ENCODE measurements at places on chromosomes 3 and 15.
A peak's percentile ranks its signal among the peaks of the same experiment; 100 is the strongest.

GRCh38 chr3:152595975-152596821, 238.7 kb upstream of the P2RY1 start:
- peak; percentile 33 for DNase-seq

DNA sequence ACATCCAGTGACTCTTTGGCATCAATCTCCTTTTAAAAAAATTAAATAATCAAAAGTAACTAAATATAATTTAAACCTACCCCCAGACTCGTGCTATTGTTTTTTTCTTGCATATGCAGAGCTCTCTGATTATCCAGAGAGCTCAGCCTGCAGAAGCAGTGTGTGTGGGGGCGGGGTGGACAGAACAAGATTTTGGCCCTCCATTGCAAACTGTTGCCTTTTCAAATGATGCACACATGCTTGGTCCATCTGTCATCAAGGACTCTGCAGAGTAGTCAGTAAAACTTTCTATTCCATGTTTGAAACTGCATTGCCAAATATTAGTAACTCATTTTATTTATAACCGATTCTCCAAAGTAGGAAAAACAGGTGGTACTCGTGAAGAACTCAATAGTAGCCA, 28.6 kb upstream of the STXBP5L start:
- no peak for DNase-seq

GRCh38 chr3:126212620-126213378, 32.4 kb upstream of the ALDH1L1 start:
- peak; percentile 13 for DNase-seq

DNA sequence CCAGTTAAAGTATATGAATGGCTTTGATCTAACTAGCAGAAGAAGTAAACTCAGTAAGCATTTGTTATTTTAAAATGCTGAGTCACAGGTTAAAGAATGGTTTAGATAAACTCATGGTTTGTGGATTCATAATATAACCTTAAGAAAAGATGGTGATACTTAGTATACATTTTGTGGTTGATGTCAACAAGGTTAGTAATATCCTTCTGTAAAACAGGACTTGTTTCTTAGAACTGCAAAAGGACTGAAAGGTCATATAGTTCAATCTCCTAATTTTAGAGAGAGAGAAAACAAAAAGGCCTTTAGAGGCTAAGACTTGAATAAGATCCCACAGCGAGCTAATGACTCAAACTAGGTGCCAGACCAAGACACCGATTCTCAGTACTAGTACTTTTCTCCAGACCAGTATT, 50.0 kb downstream of the STRIT1 start:
- peak; percentile 31 for DNase-seq

DNA sequence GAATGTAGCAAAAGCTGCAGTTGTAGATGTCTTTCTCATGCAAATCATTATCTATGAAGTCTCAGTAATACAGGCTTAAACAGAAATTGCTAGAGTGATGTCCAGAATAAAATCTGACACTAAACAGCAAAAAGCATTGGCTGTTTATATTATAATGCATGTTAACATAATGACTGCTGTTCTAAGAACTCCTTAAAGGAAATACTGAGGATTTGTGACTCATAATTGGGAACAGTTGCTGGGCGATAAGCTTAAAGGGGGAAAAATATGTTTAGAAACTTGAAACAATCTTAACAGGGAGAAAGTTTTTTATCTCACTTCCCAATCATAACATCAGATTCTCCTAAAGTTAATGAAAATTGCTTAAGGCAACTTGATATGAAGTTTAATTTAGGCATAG, 17.5 kb downstream of the TIPARP start:
- no peak for DNase-seq

DNA sequence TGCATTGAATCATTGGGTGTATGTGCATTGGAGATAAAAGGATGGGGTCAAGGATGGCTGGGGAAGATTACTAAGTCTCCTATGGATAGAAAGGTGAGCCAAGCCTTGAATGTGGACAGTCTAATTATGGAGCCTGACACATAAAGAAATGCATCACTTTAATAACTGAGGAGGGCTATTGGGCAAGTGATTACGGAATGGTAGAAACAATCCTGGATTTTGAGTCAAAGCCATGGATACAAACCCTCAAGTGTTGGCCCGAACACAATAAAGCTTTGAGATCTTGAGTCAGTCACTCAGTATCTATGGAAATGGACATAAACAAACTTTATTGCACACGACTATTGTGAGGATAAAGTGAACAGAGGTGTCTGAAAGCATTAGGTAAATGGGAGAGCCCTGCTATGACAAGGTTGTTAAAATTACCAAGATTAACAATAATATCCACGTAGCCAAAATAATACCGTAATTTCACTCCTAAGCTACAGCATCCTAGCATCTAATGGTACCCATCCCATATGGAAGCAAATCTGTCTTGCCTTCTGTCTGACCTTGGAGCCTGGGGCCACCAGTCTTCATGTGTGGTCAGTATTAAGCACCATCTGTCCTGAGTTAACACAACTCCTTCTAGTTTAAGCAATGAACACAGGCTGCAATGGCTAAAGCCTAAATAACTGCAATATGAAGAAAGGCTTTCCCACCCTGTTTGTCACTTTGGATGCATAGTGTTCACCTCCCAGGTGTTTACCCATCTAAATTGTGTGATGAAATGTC, 136.9 kb upstream of the PRICKLE2 start:
- no peak for DNase-seq

- no peak for DNase-seq
Observed at GRCh38 chr15:44159492-44159891, 35.6 kb downstream of the FRMD5 start.

GRCh38 chr3:20974396-20974795, 776.6 kb downstream of the ZNF385D start:
- no peak for DNase-seq

GRCh38 chr3:110608566-110608965, 463.1 kb upstream of the NECTIN3 start:
- DNase-seq: no peak

DNA sequence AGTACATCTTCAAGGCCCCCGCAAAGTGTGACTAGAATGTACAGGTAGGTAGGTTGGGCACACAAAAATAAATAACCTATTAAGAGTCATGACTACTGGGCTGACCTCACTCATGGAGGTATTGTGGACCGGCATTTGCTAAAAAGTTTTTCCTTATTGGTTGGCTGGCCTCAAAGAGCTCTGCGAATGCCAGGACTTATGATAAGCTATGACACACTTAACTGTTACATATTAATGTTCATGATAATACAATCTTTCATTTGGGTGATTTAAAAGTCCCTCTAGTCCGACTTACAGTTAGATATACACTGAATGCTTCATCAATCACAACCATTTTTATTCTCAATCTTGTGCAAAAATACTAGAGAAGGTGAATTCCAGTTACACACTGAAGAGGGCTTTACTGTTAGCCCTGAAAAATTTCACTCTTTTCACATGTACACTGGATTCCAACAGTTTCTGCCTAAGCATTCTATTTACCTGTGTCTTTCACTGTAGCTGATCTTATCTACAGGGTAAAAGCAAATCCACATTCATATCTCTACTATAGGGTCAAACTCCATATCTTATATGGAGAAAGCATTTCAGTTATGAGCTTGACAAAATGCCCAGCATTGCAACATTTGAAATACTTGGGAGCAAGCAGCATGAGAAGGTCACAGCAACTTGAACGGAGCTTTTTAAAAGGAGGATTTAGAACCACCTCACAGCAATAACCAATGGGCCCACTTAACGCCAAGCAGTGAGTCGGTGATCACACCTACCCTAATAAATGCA, 329.1 kb downstream of the FOXP1 start:
- no peak for DNase-seq

- DNase-seq: no peak
Observed at GRCh38 chr15:67852418-67852817, 12.6 kb upstream of the RNU6-1 start.

- no peak for DNase-seq
Observed at GRCh38 chr15:90988296-90988695, 6.0 kb downstream of the PRC1 start.

DNA sequence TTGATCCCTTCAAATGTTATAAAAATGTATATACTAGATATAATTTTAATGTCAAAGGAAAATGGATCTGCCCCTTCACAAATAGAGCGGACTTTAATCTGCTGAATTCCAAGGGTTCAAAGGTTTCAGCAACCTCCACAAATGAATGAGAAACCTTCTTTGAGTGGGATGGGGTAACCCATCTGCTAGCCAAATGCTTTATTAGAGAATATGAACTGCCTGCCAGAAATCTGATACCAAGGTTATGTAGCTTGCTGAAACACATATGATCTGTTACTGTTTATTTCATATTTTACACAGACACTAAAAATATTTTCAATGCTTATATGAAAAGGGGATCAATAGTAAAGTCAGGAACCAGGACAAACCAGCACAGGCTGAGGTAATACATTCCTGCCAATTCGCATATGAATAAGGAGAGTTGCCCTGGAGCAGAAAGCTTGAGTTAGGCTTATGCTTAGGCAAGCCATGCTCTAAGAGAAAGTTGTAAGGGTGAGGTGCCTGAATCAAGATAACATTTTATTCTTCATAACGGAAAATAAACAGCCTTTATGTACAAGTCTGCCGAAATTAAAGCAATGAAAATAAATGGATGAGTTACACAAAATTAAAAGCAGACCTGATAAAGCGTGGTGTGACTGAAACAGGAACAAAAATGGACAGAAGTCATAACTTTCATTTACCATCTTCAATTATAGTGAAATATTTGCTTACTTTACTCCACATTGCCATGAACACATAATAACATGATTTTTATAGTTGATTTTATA, 26.5 kb downstream of the PLOD2 start:
- no peak for DNase-seq

DNA sequence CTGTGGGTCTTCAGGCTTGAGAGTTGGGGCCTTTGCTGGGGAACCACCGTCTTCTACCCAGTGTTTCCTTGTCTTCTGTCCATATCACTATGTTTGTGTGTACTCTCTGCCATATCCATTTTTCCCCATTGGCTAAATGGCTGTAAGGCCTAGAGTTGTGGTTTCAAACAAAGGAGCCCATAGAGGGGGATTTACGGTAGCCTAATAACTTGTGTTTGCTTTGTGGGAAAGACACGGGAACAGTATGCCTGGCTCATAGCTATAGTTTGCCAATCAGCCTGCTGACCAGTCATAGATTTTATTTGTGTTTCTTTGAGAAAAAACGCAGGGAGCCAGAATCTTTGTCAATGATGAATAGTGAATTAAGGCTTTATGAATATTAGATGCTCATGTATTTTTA, 554.8 kb downstream of the NAALADL2 start:
- DNase-seq: no peak

DNA sequence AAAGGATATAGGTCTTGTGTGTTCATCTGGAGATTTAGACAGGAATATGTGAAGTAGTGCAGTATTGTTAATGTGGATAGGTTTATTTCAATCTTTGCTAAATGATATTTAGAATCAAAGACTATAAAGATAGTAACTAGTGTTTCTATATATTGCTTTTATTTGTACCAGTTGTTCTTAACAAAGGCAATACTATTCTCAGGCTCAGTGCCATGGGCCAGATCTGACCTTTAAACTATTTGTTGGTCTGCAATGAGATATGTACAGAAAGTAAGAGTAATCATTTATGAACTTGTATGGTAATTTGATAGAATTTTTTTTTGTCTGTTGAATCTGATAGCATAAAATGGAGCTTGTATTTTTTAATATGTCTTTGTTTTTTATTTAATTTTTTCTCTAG, 146.7 kb upstream of the AZI2 start:
- DNase-seq: no peak

DNA sequence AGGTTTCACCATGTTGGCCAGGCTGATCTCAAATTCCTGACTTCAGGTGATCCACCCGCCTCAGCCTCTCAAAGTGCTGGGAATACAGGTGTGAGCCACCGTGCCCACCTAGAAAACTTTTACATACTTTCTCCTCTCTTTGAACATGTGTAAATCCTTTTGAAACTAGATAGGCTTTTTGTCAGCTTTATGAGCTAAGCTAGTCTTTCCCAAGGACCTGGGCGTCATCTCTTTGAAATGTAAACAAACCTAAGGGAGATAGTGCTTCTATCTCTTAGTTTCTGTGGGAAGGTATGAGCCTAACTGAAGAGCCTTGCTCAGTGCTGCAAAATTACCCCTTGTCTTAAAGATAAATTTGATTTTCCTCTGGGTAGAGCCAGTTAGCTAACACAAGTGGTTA, 4.8 kb downstream of the CX3CR1 start:
- no peak for DNase-seq

GRCh38 chr3:57972531-57973111, 35.6 kb upstream of the FLNB start:
- DNase-seq: no peak

DNA sequence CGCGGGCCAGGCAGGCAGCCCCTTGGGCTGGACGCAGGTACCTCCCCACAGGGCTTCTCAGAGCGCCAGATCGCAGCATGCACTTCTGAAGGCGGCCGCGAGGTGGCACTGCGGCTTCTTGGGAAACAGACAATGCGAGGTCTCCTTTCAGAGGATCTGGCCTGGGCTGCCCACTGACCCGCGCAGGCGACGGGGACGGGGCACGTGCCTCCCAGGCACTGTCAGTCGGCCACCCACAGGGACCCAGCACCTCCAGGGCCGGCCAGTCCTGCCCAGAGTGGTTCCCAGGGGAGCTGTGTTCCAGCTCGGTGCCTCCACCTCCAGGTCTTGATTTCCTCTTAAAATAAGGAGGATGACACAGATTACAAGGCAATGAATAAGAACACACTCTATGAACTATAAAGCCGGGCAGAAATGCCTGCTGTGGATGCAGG, 24.4 kb upstream of the TXNRD3 start:
- peak; percentile 77 for DNase-seq

- DNase-seq: no peak
Observed at GRCh38 chr3:196985298-196985697, 16.7 kb upstream of the PIGZ start.

DNA sequence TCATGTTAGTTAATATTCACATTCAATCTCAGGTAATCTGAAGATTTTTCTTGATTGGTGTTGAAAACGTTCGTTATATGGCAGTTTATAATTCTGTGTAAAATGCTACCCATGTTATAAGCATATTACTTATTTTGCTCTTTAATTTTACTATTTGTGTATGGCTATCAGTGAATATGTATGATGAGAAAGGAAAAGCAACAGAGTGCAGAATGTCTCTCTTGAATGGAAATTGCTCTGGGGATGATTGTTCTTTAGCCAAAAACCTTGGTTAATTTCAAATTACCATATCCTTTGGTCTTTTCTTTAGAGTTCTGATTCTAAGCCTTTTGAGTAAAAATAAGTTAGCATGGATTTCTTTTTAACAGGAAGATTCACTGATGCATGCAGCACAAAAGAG, 2.5 kb downstream of the SERPINI1 start:
- no peak for DNase-seq

DNA sequence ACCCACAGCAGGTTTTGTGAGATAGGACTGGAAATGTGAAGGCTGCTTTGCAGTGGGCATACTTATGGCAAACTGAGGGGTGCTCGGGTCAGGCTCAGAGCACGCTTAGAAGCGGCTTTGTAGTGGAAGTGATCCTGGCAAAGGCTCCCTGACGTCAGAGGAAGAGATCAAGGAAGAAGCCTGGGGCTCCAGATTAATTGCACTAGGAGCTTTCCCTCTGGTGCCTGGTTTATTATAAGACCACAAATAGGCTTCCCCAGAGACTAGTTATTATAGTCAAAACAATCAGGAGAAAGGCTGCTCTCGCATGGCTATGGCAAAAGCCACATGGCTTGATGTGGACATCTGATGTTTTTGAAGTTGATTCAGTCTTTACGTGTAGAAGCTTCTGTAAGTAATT, 515.1 kb downstream of the GABRG3 start:
- no peak for DNase-seq

GRCh38 chr3:43089081-43089480, 16.8 kb downstream of the POMGNT2 start:
- no peak for DNase-seq

GRCh38 chr15:64288577-64288976, 67.4 kb downstream of the CSNK1G1 start:
- DNase-seq: no peak

- DNase-seq: no peak
Observed at GRCh38 chr15:48469271-48469670, 138.0 kb downstream of the DUT start.

Measured in RPMI8226 (cell line).